Right atrium auricular region (tissue), 2 donors: ENCODE measurements at places on chromosomes 1 and 21. TPM values are rescaled to one million over a fixed set of nuclear protein-coding genes. Genes with fewer than 3 reads are reported as not detected.

- no peak for DNase-seq
Measured at GRCh38 chr1:73604739-73605138, 593.2 kb downstream of the LRRIQ3 start.

- DNase-seq, result no peak
Measured at GRCh38 chr1:185790194-185790735, 56.1 kb downstream of the HMCN1 start.

DNA sequence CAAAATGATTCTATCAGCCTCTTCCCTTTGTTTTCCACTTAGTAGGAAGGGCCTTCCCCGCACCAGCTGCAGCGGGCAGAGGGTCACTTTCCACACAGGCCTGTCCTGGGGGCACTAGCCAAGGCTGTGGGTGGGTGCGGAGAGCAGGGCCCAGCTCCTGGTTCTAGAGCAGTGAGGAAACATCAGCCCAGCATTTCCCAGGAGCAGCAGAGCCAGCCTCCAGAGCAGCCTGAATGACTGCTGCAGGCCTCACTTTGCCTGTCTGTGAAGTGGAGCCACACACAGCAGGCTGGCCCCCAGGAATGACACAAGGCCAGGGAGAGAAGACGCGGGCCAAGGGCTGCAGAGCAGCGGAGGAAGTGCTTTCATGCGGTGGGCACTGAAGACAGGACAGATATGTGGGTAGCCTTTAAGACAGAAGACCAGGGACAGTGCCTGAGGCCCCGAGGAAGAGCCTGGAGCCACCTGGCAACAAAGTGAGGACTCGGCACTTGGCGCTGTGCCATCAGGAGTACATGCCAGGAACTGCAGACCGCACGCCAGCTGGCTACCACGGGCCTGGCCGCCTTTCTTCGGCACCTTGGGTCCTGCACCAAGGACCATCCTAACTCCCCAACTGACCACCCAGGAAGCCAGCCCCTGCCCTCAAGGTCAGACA is 42.0 kb downstream of the ACOT7 start:
- DNase-seq, result no peak

Gene MAPKAPK2
- total RNA-seq, result 136 TPM

- DNase-seq, result no peak
Measured at GRCh38 chr1:150512846-150513245, 2.7 kb upstream of the FALEC start.

DNA sequence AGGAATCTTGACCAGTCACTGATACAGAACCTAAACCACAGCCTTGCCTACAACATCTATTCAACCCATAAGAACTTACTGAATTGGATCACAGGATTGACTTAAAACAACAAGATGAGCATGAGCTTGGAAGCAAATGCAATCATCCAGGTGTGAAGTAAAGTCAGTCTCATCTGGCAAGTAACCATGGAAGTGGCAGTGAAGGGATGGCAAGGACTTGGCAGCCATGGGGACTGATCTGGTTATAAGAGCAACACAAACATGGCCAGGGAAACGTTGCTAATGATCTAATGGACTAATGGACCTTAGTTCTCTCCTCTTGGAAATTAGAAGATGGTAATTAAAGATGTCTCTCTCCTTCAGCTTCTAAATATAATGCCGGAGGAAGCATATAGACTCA is 133.1 kb downstream of the VAV3 start:
- no peak for DNase-seq

DNA sequence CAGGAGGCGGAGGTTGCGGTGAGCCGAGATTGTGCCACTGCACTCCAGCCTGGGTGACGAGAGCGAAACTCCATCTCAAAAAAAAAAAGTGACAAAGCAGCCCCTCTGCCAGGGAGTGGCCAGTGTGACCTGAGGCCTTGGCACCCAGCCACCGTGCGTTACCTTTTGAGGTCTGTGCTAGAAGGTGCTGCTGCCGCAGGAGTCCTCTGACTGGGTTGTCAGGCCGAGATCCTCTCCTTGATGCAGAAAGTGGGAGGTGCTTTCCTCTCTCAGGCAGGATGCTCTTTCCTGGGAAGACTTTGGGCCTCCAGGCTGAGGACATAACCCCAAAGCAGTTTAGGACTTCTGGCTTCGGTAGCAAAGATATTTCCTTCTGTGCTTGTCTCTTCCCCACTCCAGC is 280.5 kb upstream of the VAMP3 start:
- no peak for DNase-seq

- peak; percentile 76 for DNase-seq
Measured at GRCh38 chr1:196608390-196609369, at the start of gene KCNT2. Gene KCNT2, minus strand, starts transcription at chr1:196608440. Its CDS starts 131 bp downstream, at chr1:196608309.

- no peak for DNase-seq
Measured at GRCh38 chr1:230701434-230701833, 12.5 kb downstream of the AGT start.

- no peak for DNase-seq
Measured at GRCh38 chr21:46604975-46605766, at the start of gene S100B. Gene S100B, minus strand, starts transcription at chr21:46605082. Its CDS starts 2,667 bp downstream, at chr21:46602415.

Gene RNU1-4
- total RNA-seq, result not detected

GRCh38 chr1:1778663-1779319 is 521 bp upstream of the NADK start:
- DNase-seq, result peak; percentile 76

DNA sequence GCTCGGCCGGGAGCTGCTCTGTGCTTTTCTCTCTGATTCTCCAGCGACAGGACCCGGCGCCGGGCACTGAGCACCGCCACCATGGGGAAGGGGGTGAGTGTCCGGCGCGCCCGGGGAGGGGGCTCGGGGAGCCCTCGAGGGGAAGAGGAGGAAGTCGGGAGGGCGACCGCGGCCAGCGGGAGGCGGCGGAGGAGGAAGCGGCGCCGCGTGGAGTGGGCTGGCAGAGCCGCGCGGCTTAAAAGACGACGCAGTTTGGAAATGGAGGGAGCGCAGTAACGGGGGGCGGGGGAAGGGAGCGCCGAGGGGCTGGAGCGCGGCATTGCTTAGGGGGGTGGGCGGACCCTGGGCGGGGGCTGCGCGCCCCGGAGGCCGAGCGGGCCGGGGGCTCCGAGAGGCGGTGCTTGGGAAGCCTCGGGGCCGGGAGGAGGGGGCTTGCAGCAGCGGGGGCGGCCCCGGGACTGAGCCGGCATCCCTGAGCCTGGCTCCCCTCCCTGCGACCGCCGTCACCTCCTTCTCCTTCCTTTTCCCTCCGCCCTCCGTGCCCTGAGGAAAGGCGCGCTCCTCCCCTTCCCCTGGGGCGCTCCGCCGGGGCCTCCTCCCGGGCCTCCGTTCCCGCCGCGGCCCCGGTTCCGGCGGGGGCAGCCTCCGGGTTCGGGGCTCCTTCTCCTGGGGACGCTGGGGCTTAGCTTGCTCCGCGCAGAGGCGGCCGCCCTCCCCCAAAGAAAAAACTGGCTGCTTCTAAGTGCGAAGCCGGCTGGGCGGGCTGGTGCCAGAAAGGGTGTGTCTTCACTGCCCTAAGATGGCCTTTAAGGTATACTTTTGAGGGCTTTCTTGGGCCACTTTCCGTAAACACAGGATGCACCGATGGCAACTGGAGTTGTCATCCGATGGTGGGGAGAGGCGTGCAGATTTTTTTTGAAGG is 648 bp downstream of the ATP1A1 start:
- DNase-seq, result peak; percentile 78

GRCh38 chr1:200405264-200405663 is 4.6 kb downstream of the ZNF281 start:
- DNase-seq, result no peak

Gene NR1I3
- not detected for total RNA-seq

Gene AMY1A
- not detected for total RNA-seq

Gene SPSB1
- 20.8 TPM for total RNA-seq

GRCh38 chr1:216847397-216848036 is 124.3 kb upstream of the ESRRG start:
- DNase-seq, result no peak

- no peak for DNase-seq
Measured at GRCh38 chr1:44602634-44603628, 71.3 kb downstream of the TMEM53 start.

Gene FCRL6
- 0.24 TPM for total RNA-seq

GRCh38 chr1:240497908-240498307 is 114.0 kb downstream of the GREM2 start:
- DNase-seq, result no peak

Gene ATAD3C
- 1.4 TPM for total RNA-seq

DNA sequence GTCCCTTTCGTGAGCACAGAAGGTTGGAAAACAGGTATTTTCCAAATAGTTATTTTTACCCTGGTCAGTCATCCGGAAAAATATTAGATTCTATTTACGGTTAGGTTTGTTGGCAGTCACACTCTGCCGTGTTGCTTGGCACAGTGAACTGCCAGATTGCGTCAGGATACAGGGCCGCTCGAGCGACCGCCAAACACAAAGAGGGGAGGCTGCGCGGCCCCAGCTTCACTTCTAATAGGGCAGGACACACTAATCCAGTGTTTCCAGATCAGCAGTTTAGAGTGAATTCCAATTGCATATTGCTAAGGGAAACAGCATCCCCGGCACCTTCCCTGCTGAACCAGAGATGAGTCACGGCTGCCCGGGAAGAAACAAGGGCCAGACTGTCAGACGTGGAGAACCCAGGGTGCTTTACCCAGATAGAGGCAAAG is 22.9 kb downstream of the UMODL1 start:
- DNase-seq, result no peak

Gene SPEN
- total RNA-seq, result 32.9 TPM

DNA sequence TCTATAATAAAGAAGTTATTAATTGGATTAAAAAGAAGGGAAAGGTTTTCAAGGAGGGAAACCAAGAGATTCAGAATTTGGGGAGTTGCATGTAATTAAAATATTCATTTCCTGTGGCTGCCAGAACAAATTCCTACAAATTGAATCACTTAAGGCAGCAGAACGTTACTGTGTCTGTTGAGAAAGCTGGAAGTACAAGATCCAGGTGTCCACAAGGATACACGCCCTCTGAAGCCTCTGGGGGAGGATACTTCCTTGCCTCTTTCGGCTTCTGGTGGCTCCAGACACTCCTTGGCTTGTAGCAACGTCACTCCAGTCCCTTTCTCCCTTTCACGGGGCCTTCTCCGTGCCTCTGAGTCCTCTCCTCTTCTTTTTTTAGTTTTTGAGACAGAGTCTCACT is 67.9 kb downstream of the KAZN start:
- no peak for DNase-seq

Gene ASTN1
- total RNA-seq, result 1.3 TPM

Gene CD1C
- 0.44 TPM for total RNA-seq

DNA sequence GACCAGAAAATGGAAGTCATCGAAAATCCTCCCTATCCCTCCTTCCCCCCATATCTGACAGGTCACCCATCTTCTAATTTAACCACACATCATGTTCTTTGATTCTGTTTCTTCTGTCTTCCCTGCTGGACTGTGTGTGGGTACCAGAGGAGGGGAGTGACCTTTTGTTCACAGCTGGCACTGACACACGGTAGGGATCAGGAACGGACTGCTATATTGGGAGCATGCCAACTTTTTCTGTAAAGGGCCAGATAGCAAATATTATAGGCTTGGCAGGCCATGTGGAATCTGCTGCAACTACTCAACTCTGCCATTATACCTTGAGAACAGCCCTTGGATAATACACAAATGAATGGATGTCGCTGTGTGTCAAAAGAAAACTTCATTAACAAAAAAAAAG is 7.5 kb upstream of the TOMM20 start:
- no peak for DNase-seq

DNA sequence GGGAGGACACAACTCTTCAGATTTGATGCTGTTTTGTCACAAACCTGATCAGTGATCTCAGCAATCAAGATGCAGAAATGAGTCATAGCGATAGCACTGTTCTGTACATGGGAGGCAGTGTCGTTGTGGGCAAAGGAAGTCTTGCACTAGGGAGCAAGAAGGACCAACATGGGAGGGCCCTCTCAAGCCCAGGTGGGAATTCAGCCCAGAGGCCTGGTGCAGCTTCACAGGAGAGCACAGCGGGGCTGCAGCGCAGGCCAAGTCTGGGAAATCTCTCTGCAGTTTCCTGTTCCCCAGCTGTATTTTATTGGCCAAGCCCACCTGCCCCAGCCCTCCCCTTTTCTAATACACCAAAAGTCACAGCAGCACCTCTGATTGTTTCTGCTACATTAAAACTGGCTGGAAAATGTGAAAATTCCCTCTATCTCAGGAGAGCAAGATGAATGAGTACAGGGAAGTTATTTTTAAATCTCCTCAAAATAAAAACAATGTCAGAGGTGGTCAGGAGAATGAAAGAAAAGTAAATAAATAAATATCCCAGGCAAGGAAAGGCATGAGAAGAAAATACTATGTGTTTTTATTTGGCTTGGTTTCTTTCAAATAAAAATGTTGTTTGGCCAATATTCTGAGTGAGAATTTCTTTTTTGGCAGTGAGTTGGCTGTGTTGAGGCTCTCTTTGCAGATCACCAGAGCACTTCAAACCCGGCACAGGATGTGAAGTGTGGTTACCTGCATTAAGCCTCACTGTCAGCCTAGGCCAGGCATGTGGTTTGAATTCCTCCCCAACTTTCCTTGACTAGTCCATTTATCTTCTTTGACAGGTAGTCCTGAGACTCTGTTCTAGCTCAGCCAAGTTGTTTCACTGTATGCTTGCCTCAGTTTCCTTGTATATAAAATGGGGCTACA is 422.1 kb downstream of the PLPP3 start:
- no peak for DNase-seq
